ENCODE measurements at places on chromosomes 1 and 21. TPM values are rescaled to one million over a fixed set of nuclear protein-coding genes. Genes with fewer than 3 reads are reported as not detected.

DNA sequence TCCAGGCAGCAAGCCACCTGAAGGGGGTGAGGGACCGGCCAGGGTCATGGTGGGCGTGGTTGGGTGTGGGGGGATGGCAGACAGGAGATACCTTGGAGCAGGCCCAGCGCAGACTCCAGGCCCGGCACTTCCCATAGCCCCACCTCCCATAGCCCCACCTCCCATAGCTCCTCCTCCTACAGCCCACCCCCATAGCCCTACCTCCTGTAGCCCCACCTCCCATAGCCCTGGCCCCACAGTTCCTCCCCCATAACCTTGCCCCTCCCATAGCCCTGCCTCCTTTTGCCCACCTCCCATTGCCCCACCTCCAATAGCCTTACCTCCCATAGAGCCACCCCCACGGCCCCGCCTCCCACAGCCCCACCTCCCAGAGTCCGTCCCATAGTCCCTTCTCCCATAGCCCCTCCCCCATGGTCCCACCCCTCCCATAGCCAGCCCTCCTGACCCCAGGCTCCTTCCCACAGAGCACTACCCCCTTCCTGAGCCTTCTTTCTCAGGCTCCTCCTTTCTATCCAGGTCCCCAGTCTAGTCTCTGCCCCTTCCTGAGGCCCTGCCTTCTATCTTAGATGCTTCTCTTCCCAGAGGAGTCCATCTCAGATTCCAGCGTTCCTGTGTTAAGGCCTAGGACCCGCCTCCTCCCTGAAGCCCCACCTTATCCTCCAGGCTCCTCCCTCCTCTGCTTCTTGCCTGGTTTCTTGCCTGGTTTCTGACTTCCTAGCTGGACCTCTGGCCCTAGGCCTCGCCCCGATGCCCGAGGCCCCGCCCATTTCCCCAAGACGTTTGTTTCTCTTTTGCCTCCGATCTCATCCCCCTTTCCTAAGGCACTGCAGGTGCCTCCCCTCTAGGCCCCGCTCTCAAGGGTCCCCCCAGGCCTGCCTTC lies 46.8 kb downstream of the PTPRU start:
- peak; percentile 96 for DNase-seq

- DNase-seq, result no peak
Measured at GRCh38 chr1:202938287-202938925, 11.4 kb upstream of the KLHL12 start.

DNA sequence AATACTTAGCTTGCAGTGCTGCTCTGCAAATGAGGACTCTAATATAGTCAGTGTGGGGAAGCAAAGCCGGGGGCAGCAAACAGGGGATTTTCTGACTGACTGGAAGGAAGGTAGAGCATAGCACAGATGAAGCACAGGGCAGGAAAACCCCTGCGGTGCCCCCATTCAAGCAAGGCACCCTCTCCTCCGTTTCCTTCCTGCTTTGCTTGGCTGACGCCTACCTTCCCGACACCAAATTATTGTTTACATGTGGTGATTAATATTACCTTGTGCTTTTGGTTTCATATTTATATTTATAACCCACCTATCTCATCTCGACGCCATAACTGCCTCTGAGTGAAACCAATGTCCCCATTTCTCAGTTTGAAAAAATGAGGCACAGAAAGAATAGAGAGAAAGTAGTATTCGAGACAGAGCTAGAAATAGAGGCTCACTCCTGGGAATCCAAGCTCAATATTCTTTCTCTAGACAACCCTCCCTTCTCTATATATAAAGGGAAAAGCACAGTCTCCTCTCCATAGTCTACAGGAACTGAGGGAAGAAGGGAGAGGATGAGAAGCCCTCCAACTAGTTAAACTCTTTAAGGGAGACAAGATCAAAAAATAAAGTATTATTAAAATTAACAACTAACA lies 41.3 kb downstream of the PIK3C2B start:
- DNase-seq, result no peak

- peak; percentile 75 for DNase-seq
Measured at GRCh38 chr1:156499842-156500542, 583 bp downstream of the MEF2D start.

DNA sequence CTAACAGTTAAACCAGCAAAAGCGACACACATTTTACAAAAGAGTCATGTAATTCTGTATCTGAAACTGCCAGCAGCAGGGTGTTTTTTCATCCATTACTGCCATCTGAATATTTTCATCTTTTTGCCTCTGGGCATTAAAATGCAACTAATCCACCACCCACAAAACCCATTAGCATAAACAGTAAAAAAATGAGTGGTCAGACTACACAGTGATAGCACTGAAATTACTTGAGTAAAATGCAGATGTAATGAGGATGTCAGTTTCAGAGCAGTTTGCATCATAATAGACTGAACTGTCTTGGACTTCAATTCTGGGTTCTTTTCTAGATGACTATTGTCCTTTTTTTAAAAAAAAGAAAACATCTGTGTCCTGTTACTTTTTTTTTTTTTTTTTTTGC lies 132.3 kb downstream of the GABPA start:
- no peak for DNase-seq

- DNase-seq, result no peak
Measured at GRCh38 chr1:39184354-39184818, 20.1 kb upstream of the MACF1 start.

GRCh38 chr1:162389021-162389818 lies 7.7 kb downstream of the C1orf226 start:
- DNase-seq, result peak; percentile 79

GRCh38 chr1:154849645-154850131 lies 20.4 kb downstream of the KCNN3 start:
- no peak for DNase-seq

GRCh38 chr21:24420689-24421088 lies 1186.6 kb downstream of the MRPL39 start:
- no peak for DNase-seq

DNA sequence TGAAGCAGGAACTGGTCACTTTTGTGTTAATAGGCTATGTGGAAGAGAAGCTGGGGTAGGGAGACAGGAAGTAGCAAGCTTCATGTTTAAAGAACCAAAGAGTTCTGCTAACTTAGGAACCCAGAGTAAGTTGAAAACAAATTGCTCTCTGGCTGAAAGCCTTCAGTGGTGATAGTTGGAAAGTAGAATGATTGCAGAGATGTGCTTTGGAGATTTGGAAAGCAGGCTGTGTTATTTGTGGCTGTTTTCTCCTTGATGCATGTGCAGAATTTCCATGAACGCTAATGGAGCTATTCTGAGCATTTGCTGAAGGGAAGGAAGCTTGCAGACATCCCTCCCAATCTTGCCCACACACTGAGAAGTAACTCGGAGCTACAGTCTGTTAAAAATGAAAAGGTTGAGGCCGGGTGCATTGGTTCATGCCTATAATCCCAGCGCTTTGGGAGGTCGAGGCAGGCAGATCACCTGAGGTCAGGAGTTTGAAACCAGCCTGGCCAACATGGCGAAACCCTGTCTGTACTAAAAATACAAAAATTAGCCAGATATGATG lies 45.7 kb downstream of the TCEANC2 start:
- no peak for DNase-seq

GRCh38 chr21:36769051-36769839 lies 70.3 kb downstream of the SIM2 start:
- no peak for DNase-seq

DNA sequence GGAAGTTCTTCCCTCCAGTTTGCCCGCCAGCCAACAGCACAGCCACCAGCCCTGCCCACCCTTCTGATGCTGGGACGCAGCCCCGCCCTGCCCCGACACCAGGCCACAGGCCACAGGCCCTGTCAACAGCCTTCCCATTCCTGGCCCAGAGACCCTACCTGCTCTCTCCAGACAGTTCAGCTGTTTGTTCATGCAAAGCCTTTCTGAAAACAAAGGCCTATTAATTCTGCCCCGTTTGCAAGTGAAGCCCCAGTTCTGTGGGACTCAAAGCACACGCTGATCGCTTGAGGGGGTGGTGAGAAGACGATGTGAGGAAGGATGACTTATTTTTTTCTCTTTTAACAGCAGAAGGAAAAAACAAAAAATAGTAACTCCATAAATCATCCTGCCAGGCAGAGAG lies 55.4 kb upstream of the KIF26B start:
- DNase-seq, result peak; percentile 35

GRCh38 chr1:225476538-225476988 lies 48.7 kb upstream of the LBR start:
- DNase-seq, result no peak

- DNase-seq, result no peak
Measured at GRCh38 chr1:24992124-24992760, 62.2 kb upstream of the RUNX3 start.

GRCh38 chr1:220828950-220829586 lies 42.4 kb downstream of the MTARC1 start:
- DNase-seq, result no peak

DNA sequence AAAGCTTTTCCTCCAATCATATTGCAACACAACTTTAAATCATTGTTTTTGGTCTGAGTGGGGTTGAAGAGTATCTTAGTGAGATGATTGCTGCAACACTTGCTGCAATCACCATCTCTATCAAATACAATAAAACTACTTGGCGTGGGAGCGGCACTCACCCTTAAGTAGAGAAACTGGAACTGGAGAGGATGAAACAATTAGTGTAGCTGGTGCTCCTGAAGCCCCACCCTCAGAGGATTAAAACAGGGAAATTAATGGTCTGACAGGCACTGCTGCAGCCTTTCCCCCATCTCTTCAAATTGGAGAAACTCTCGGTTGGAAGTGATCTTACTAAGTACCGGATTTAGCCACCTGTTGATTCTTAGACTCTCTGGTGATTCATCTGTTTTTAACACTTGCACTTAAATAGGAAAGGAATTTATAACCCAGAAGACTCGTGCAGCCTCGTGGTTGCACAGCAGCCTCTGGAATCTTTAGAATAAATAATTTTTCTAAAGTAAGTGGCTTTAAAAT lies 80.5 kb upstream of the KIF26B start:
- peak; percentile 69 for DNase-seq

GRCh38 chr21:33801424-33802405 lies 113.9 kb downstream of the ATP5PO start:
- DNase-seq, result peak; percentile 66

DNA sequence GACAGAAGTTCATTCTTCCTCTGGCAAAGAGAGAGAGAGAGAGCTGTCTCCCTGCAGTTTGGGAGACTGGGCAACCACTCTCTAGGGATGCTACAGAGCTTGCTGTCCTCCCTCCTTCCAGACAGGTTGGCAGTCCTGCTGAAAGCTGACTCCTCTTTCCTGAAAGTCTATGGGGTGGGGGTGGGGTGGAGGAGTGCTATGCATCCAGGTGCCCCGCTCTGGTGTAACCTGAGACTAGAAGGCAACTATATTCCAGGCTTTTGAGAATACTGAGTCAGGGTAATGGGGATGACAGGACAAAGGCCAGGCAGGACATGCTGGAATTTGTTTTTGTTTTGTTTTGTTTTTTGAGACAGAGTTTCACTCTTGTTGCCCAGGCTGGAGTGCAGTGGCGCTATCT lies 55.4 kb downstream of the OPTC start:
- DNase-seq, result peak; percentile 24

- peak; percentile 77 for DNase-seq
Measured at GRCh38 chr1:26994020-26994786, 711 bp downstream of the TRNP1 start.

- no peak for DNase-seq
Measured at GRCh38 chr21:29209696-29210095, 79.3 kb downstream of the MAP3K7CL start.

DNA sequence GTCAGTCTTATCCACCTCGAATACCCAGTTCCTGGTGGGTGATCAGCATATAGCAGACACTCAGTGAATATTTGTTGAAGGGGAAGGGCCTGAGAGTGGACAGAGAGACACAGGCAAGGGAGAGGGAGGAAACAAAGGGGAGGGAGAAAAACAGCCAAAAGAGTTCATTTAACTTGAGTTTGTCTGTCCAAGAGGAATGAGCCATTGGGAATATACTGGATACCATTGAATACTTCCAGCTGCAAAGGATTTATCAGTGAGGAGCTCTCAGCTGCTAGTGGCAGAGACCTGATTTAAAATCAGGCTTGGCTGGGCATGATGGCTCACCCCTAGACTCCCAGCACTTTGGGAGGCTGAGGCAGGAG lies 11.5 kb upstream of the BGLAP start:
- DNase-seq, result no peak

DNA sequence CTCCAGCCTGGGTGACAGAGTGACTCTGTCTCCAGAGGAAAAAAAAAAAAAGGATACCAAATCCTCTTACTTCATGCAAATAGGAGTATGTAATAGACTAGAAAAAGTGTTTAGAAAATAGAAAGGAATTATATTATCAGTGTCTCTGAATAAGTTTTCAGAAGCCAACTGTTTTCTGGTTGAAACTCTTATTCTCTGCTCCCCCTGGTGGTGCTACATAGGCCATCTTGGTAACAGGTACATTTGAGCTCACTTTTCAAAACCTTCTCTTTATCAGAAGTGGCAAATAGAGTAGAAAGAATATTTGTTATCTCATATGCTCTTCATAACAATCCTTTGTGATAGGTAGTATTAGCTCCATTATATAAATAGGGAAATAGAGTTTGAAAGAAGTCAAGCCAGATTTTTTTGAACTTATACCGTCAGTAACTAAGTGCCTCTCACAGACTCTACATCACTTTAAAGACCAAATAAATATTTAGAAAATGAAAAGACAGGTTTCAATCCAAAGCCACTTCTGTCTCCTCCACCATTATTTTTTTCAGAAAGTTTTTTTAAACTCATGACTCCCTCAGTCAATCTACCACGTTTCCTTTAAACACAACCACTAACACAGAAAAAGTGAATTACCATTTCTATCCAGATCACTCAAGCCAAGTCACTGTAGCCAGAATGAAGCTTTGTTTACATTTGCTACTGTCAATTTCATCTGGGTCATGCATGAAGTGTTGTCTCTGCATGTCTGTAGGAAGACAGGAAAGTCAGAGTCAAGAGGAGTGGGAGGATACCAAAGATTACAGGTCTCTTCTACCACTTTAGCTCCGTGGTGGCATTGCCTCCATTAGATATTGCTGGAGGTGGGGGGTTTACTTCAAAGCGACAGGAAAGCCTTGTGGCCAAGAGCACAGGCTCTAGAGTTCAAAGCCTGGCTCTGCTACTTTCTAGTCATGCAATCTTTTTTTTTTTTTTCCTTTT lies 45.6 kb downstream of the IL23R start:
- DNase-seq, result peak; percentile 49

GRCh38 chr1:240189386-240189989 lies 97.8 kb downstream of the FMN2 start:
- DNase-seq, result peak; percentile 58

DNA sequence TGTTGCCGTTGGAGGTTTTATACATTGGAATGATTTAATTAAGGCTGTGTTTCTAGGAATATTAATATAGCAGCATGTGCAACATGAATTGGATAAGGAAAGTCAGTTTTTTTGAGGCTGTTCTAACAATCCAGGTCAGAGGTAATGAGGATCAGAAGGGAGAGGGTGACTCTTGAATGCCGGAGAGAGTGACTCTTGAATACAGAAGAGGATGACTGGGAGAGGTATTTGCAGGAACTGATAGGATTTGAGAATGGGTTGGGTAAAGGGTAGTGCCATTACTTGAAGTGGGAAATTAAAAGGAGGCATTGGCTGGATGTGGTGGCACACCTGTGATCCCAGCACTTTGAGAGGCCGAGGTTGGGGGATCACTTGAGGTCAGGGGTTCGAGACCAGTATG lies 55.6 kb upstream of the MACF1 start:
- peak; percentile 37 for DNase-seq

Gene HIVEP3
- 1.1 TPM for total RNA-seq

Gene FAM78B
- total RNA-seq, result 0.43 TPM

Gene PLEKHM2
- 42.2 TPM for total RNA-seq

Gene APOBEC4
- total RNA-seq, result not detected

Gene SPRR5
- total RNA-seq, result not detected

Gene DCDC2B
- total RNA-seq, result not detected

Gene CLIC6
- total RNA-seq, result 0.12 TPM

Gene MTF2
- total RNA-seq, result 118 TPM

Gene SYF2
- total RNA-seq, result 62.5 TPM

Gene YOD1
- 17.7 TPM for total RNA-seq

Gene LRRN2
- 1.9 TPM for total RNA-seq

Gene ADCY10
- total RNA-seq, result not detected

Gene UMODL1
- 0.09 TPM for total RNA-seq

Gene CBR3
- total RNA-seq, result not detected
